Fibroblast of mammary gland (primary cell): ENCODE measurements at places on chromosomes 6 and 20.

GRCh38 chr20:11989018-11989771, 71.5 kb downstream of the BTBD3 start:
- no peak for DNase-seq

DNA sequence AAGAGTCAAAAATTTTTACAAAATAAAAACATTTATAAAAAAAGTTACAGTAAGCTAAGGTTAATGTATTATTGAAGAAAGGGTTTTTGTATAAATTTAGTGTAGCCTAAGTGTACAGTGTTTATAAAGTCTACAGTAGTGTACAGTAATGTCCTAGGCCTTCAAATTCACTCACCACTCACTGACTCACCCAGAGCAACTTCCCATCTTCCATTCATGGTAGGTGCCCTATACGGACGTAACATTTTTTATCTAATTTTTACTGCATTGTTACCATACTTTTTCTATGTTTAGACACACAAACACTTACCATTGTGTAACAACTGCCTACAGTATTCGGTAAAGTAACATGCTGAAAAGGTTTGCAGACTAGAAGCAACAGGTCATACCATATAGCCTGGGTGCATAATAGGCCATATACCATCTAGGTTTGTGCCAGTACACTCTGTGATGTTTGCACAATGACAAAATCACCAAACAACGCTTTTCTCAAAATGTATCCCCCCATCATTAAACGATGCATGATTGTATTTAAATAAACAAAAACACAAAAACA, 6.0 kb downstream of the MTFR2 start:
- no peak for DNase-seq

GRCh38 chr20:11429889-11430519, 487.7 kb upstream of the BTBD3 start:
- DNase-seq = no peak

GRCh38 chr6:131768964-131769363, 38.9 kb upstream of the ENPP1 start:
- no peak for DNase-seq

- DNase-seq = peak; percentile 11
Measured at GRCh38 chr20:24773168-24773567, 175.9 kb upstream of the CST7 start.

- DNase-seq = no peak
Measured at GRCh38 chr20:37920679-37921322, 17.9 kb downstream of the VSTM2L start.

GRCh38 chr6:110467566-110468140, 8.8 kb downstream of the SLC22A16 start:
- DNase-seq = no peak

GRCh38 chr6:134822920-134823709, 126.8 kb downstream of the ALDH8A1 start:
- DNase-seq = peak; percentile 93

DNA sequence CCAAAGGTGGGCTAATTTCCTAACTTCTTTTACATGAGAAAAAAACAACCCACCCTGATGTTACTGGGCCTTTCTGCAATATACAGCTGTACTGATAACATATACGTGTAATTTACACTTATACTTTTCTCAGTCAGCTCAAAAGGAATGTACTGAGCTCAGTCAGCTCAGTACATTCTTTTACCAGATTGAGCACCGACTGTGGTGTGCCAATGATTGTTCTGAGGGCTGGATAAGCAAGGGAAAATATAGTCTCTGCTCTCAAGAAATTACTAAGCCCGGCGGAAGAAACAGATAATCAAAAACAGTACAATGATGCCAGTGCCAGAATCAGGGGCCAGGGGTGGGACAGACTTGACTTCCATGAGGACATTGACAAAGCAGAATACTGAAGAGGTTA, 10.0 kb upstream of the BLOC1S5 start:
- DNase-seq = peak; percentile 52

- peak; percentile 37 for DNase-seq
Measured at GRCh38 chr6:160122744-160123143, 1.1 kb downstream of the SLC22A1 start.

DNA sequence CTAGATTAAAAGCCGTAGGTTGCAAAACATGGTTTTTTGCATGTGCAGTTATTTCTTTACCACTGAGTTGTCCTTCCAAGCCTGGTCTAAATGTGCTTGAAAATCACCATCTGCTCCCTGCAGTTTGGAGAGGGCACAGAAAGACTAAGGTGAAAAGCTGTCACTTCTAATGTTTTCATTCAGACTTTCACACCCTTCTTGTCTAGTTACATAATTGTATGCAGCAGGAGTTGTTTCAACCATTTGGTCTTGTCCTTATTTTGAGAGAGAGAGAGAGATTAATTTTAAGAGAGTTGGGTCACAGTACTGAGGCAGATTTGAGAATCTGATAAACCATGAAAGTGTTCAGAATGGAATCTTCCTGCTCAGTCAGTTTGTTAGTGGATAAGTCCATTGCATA, 82.5 kb downstream of the ARID1B start:
- no peak for DNase-seq

GRCh38 chr6:15672291-15672690, 9.5 kb upstream of the DTNBP1 start:
- DNase-seq = no peak

DNA sequence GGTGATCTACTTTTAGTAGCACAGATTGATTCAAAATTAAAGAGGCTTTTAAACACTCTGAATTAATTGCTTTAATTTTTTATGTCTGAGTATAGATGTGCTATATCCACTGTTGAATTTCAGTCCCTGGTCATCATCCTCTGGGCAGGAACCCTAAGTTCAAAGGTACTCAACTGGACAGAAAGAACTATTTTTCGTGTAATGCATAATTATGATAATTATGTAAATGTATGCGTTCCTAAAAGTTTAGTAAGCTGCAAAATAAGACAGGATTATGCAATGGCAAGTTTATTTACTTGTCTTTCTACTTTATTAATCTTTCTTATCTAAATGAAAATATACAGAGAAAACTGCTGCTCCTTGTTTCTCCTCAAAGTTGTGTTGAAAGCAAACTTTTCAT, 690.1 kb upstream of the MAN1A1 start:
- no peak for DNase-seq

DNA sequence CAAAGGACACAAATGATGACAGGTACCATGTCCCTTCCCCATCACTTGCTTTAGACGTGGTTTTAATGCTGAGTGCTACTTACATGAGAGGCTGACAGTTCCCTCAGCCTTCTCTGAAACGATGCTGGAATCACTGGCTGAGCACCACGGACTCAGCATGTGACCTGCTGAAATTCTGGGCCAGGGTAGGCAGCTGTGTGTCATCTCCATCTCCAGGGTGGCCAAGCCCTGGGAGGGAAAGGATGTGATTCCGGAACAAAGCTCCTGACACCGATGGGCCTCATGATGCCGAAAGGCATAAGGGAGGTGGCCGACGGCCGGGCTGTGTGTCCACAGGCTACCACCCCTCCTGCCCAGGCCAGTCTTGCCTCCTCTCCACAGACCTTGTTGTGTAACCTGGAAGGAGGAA, 184.3 kb upstream of the CST7 start:
- no peak for DNase-seq

- no peak for DNase-seq
Measured at GRCh38 chr6:109669811-109670210, 21.2 kb downstream of the AK9 start.

- peak; percentile 56 for DNase-seq
Measured at GRCh38 chr20:58892141-58892931, 39.8 kb downstream of the GNAS start.

DNA sequence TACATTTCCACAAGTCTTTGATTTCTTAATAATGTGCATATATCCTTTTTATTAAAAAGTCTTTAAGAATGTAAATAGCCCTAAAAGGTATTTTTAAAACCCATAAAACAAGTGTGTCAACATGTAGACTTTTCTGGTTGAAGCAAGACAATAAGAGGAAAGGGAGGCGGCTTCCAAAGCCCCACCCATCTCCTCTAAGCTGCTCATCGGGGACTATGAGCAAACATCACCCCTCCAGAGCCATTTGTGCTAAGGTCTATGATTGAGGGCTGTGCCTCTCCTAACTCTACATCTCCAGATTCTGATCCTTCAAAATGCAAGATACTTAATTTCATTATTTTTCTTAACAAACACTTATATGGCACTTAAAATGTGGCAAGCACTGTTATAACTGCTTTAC, 2.5 kb upstream of the NAA20 start:
- no peak for DNase-seq

DNA sequence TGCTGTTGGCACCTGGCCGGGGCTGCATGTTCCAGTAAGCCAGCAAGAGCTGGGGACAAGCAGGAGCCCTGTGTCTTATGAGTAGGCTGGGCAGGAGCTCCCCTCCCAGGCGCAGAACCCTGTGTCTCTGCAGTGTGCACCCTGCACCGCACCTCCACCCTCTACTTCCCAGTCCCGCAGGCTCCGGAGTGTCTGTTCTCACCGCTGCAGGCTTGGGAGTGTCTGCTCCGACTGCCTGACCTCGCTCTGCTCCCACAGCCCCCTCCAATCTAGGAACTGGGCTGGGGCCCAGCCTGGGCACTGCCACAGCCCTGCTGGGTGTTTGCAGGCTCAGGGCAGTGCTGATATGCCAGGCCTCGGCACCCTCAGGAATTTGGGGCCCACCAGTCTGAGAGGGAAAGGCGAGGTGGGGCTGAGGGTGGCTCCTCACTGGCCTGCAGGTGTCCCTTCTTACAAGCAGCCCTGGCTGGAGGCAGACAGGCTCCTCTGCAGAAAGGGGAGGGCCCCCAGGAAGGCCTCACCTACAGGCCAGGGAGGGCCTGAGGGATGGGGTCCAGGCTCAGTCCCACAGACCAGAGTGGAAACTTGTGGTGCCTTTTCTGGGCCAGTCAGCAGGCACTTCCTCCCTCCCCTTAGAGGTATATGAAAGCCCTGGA, 871.6 kb upstream of the GJE1 start:
- DNase-seq = no peak

- DNase-seq = no peak
Measured at GRCh38 chr6:158714706-158715105, 64.9 kb downstream of the SYTL3 start.

DNA sequence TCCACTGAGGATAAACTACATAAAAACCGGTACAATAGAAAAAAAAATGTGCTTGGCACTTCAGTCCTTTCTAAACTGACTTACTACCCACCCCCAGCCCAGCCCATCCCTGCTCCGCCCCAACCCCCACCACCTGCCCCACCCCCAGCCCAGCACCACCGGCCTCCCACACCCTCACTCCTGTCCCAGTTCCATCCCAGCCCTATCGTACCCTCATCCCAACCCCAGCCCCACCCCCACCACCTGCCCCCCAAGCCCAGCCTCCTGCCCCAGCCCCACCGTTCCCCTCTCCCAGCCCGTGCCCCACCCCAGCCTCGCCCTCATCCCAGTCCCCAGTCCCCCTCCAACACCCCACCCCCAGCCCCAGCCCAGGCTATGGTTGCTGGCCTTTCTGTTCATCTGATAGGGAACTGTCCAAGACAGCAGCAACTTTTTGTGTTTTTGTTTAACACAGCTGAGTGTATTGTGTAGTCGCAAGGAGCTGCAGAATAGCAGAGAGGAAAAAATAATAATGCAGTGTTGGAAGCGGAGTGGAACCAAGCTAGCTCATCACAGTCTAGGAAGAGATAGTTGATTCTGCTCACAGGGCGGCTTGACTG, 61.9 kb downstream of the SASH1 start:
- DNase-seq = no peak
